ENCODE measurements at places on chromosomes 3 and 15.

GRCh38 chr3:183541738-183542137 lies 13.8 kb downstream of the KLHL6 start:
- no peak for DNase-seq

GRCh38 chr3:11074451-11074850 lies 79.8 kb upstream of the HRH1 start:
- DNase-seq: no peak

GRCh38 chr15:68471541-68471940 lies 39.6 kb upstream of the ITGA11 start:
- DNase-seq: no peak

- DNase-seq: no peak
Observed at GRCh38 chr15:39820050-39820602, 37.5 kb upstream of the FSIP1 start.

DNA sequence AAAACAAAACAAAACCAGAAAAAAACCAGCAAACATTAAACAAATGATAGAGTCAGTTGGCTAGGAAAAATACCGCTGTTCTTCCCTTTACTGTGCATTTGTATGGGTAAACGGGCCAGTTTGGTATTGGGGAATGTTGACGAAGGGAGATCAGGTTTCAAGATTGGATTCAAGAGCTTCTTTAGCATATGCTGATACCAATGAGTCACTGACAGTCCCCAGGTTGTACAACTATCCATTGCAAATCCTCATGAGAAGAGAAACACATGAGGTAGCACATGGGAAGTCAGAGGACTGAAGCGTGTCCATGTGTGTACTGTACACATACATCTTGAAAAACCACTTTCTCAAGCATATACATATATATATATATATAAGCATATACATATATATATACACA lies 25.6 kb downstream of the TIGIT start:
- no peak for DNase-seq

GRCh38 chr15:51289290-51289689 lies 49.1 kb downstream of the CYP19A1 start:
- DNase-seq: no peak

DNA sequence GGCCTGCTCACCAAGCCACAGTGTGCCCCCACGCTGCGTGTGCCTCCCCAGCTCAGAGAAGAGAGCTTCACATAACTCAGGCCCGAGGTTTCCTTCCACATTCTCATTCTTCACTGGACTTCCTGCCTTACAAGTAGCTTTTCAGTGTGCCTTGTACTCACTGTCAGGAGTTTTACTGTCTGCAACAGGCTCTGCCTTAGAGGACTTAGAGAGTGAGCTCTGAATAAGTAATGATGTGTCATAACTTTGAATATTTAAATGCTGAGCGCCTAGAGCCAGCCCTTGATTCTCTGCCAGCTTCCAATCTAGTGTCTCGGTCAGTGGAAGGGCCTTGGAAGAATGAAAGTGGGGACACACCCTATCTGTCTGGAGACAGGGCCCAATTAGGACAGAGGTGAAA lies 41.8 kb downstream of the ITGB5 start:
- no peak for DNase-seq

DNA sequence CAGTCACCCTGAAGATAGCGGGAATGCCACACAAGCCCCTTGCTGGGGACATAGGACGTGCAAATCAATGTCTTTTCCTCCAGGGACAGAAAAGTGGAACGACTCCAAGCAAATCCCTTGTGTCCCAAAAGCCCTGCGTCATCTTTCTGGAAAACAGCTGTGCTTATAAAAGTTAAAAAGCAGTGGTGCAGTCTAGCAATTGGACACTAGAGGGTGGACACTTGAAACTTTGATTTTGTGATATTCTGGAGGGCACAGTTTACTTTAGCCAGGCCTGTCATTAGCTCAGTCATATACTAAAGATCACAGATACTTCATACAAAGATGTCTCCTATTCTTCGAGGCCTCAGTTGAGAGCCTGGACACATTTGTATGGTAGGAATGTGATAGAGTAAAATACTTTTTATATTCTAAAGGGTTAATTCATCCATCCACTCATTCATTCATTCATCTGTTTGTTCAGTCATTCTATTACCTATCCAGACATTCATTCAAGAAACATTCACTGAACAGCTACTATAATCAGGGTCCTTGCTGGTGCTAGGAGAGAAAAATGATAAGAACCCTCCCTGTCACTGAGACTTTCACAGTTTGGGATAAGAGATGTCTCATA lies 63.8 kb upstream of the ANKRD34C start:
- DNase-seq: no peak

GRCh38 chr15:26394801-26395200 lies 378.1 kb downstream of the GABRB3 start:
- DNase-seq: no peak

DNA sequence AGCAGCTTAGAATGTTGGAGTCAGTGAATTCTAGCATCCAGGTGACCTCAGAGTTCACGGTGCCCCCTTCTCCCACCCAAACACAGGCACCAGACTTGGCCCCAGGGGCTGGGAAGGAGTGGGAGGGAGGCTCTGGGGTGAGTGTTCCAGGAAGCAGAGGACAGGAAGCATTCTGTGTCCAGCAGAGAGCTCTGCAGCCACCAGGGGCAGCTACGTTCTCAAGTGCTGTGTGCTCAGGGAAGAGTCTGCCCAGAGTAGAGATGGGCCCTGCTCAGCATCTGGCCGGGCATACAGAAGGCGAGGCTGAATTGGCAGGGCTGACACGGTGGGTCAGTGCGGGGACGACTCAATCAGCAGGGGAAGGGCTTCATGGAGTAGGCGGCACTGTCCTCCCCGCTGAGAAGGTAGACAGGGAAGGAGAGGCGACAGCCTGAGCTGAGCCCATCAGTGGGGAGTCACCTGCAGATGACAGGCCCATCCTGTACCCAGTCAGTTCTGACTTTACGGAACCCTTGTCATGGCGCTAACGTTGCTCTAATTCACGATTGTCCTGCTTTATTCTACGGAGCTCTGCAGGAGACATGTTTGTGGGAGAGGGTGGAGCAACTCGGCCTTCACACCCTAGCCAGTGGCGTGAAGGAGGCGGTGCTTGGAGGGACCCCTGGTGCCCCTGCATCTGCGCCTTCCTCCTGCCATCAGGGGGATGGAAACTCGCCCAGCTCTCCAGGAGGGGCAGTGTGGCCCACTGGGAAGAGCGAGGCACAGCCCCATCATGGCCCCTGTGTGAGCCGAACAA lies 82.2 kb downstream of the C3orf70 start:
- peak; percentile 41 for DNase-seq

- DNase-seq: no peak
Observed at GRCh38 chr3:74506246-74506645, 108.2 kb downstream of the CNTN3 start.

GRCh38 chr3:99919694-99920093 lies 102.0 kb downstream of the CMSS1 start:
- no peak for DNase-seq

DNA sequence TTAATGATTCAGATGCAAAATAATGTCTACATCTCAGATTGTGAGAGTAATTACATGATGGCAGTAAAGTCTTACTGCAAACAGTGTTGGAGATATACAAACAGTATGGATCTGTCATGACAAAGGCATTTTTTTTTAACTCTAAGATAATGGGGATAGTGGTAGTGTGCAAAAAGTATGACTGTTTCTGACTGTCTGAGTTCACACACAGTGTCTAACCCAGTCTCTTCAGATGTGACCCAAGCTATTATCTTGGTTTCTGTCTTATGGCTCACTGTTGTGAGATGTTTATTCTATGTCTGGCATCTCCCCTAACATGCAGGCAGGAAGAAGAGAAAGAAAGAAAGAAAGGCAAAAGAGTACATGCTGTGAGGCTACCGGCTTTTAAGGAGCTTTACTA lies 17.0 kb downstream of the RPL39L start:
- DNase-seq: no peak

GRCh38 chr3:183797996-183798395 lies 27.4 kb downstream of the MAP6D1 start:
- DNase-seq: no peak

DNA sequence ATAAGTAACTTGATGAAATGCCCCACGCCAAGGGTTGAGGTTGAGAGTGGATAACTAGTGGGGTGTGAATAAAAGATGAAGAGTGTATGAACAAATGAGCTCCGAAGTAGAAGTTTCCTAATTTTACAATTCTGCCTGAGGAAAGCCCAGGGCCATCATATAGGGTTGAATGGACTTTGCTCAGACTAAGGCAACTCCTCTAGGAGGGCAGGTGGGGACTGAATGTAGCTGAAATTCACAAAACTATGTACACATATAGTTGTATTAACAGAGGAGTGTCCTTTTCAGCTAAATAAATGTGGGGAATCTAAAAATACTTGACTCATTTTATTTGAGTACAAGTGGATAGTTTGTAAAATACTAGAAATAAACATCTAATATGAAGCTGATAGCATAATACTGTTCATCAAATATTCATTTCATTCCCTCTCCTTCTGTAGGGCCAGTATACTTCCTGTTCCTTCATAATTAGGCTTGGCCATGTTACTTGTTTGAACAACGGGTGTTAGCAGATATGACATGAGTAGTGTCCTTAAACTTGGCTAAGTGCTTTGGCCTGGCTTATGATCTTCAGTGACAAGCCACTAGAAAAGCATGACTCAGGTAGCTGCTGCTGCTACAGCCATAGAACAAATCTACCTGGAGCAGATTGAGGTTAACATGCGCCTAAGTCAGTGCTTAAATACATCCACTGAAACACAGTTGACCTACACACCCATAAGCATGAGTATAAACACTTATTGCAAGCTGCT lies 26.5 kb downstream of the PLSCR1 start:
- no peak for DNase-seq

DNA sequence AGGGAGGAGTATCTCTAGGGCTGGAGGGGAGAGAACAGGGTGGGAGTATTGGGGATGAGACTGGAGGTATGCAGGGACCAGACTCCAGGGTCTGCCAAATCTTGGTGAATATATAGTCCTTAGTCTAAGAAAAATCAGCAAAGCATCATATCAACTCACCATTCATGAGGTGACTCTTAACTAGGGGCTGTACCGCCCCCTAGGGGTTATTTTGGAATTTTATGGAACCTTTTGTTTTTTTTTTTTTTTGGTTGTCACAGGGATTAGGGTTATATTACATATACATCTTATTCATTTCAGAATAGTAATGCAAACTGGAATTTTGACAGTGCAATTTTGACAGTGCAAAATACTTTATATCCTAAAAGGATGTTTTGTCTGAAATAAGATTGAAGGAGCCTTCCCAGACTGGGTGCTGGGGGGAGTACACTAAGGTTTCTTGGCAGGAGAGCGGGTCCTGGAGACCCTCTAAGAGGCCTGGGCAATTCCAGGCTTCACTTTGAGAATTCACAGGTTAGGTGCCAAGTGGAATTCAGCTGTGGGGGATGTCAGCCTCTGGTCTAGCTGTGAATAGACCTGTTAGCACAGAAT lies 7.5 kb downstream of the CMTM7 start:
- no peak for DNase-seq

GRCh38 chr3:149647285-149647684 lies 10.5 kb downstream of the WWTR1 start:
- no peak for DNase-seq

DNA sequence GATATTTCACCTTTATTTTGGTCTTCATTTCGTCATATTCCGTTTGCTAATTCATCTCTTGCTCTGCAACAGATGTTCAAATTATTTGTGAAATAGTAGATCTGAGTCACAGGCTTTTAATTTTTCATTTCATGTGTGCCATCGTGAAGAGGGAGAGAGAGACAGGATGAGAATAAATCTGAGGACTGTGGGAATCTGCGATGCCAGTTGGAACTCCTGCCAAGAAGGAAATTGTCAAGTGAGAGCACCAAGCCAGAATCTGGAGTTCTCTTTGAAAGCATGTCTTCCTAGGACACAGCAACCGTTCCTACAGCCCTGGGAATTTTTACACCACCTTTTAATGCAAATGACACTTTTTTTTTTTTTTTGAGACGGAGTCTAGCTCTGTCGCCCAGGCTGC lies 48.8 kb downstream of the NSMCE3 start:
- DNase-seq: no peak

DNA sequence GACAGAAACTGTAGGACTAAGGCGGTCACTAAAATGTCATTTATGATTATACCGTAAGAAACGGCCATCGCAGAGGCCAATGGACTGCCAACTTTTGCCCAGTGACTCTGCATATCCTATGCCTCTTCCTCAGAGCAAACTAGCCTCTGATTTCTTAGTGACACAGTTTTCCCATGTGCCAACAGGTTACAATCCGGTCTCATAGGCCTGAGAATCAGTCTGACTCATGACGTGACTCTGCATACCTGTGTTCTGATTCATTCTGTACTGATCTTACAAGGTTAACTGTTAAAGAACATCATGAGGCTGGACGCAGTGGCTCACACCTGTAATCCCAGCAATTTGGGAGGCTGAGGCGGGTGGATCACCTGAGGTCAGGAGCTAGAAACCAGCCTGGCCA lies 17.8 kb downstream of the RUBCN start:
- no peak for DNase-seq

DNA sequence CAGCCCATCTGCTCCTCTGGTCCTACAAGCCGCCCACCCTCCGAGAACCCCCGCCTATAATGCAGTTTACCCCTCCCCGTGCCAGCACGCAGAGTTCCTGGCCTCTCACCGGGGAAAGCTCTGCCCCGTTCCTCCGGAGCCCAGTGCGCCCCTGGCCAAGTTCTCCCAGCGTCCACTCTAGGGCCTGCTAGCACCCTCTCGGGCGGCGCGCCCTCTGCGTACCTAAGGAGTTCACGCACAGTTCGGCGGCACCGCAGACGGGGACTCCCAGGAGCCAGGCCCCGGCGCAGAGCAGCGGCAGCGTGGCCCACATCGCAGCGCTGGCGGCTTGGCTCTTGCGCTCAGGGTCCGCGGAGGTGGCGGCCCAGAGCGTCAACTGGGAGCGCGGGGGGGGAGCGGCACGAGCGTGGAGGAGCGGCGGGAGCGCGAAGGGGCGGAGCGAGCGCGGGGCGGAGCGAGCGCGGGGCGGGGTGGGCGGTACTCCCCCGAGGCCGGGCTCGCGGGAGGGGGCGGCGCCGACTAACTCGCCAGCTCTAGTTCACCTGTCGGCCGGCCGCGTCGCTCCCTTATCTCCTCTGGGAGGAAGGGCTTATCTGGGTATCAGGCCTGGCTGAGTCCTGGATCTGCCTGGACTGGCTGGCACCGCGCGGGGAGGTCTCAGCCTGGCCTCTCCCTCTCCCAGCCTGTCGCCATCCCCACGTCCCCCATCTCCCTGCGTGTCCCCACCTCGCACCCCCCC lies at the start of gene CTSH:
TSS of gene CTSH (minus strand) at position 378 of the 739 bp plus-strand sequence. CDS start at position 313, 65 bp downstream.
- peak; percentile 90 for DNase-seq

- no peak for DNase-seq
Observed at GRCh38 chr3:183811638-183812037, 13.7 kb downstream of the MAP6D1 start.

DNA sequence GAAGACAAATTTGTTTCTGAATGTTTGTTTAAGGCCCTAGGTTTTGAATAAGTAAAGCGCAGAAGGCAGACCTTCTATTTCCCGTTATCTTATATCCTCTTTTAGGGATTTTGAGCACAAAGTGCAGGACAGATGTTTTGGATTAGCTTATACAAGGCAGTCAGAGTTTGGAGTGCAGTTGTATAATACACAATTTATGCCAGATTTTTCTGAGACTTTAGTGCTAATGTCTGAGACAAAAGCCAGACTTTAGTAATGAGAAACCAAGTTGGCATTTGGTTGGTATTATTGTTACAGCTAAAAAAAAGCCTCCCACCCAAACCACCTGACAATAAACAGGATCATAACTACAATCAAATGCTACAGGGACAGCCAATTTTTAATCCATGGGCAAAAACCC lies 309.9 kb upstream of the SATB1 start:
- no peak for DNase-seq

- no peak for DNase-seq
Observed at GRCh38 chr3:188914552-188914951, 257.2 kb upstream of the TPRG1 start.

Data from WTC11 (cell line).